ENCODE measurements at places on chromosomes 3 and 15.

DNA sequence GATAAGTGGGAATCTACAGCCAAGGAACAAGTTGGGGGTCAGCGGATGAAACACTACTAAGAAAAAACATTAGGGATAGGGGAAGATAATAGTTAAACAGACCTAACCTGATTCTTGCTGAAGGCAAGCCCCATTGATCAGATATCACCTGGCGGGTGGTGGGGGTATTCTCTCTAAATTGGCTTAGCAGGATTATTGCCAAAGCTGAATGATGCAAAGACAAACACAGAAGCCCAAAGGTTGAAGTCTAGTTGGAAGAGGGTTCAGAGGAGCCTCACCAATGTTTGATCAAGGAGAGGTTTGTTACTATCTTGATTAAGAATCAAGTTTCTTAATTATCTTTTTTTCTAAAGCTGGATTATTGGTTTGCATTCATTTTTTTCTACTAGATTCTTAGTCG lies 371.9 kb upstream of the CNTN4 start:
- no peak for DNase-seq

DNA sequence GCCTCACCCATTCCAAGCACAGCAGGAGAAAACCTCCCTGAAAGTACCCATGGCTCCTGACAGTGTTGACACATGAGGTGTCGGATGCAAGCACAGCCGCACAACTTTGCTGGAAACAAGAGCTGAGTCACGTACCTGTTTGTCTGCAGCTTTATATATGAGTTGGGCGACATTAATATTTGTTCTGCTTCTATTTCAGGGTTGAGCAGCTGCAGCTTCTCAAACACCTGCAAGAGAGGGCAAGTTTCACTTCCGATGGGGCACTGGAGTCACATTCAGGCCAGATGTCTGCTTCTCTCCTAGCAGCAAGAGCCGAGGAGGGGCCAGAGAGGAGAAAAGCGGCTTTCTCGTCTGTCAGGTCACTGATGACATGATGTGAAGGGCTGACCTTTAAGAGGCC lies 88.0 kb downstream of the NUP210 start:
- no peak for DNase-seq

DNA sequence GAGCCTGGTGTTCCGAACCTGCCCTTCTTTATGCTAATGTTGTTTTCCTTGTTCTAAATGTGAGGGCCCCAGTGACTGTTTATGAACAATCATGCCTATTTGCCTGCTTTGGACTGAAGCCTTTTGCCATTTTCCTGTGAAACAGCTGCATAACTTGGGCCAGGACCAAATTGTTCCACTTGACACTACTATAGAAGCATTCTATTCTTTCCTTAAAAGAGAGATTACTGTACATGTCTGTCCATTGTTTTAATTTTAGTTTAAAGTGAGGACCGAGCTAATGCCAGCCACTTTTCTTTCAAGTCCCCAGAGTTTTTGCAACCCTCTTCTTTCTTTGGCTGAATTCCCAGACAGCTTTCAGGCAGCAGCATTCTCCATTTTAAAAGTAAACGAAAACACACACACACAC lies 980.3 kb downstream of the CADM2 start:
- DNase-seq: no peak

DNA sequence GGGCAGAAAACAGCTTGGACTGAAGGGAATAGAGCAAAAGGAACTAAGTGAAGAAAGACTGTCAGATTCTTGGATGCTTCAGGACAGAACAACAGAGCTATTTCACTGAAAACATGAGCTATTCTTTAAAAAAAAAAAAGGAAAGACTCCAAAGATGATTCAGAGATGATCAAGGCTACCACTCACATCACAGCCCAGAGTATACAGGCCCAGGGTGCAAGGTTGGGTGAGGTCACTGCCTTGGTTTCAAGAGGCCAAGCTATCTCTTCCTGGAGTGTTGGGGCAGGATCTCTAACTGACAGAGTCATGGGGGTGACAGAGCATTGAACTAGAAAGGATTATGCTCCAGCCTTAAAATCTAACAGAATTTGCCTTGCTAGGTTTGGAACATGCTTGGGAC lies 118.1 kb downstream of the AGBL1 start:
- DNase-seq: no peak

- no peak for DNase-seq
Observed at GRCh38 chr15:79467865-79468586, 35.9 kb downstream of the MINAR1 start.

- no peak for DNase-seq
Observed at GRCh38 chr3:98761643-98762229, 1.4 kb upstream of the ST3GAL6 start.

- no peak for DNase-seq
Observed at GRCh38 chr3:184652465-184652864, 59.4 kb downstream of the MAGEF1 start.

DNA sequence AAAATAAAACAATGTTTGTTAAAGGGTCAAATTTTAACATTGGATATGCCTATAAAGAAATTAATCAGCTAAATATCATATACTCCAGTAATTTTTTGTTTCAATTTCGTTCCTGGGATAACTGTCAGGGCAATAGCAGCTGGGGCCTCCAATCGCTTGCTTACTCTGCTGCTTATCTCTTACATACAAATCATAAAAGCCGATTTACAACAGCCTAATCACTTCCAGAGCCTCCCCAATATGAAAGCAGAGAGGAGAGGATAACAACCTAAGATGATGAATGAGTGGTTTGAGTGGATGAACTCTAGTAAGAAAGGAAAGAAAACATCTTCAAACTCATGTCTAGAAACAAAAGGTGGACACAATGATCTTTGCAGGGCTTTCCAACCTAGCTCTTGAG lies 80.7 kb upstream of the PSMD6 start:
- no peak for DNase-seq

DNA sequence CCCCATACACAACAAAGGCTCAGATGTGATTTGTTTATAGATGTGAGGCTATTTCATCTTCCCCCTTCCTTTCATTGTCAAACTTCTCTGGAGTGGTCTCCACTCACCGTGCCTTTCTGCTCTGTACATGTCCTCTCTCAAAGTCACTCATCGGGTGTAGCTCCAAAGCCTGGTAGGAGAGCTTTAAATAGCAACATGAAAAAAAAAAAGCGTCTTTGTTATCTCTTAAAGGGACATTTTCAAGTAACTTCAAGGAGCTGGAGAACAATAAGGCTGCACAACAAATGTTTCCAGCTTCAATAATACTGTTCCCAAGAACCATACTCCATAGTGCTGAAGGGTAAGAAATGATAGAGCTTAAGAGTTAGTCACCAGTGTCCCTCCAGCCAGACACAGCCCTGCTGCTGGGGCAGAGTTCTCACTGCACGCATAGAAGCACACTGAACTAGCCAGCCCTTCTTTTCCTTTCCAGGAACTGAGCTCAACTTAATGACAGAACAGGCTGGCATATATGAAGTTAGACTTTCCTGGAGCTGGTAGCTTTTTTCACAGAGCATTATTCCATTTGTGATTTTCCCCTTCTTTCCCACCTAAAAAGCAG lies 8.1 kb downstream of the FBXO40 start:
- no peak for DNase-seq

DNA sequence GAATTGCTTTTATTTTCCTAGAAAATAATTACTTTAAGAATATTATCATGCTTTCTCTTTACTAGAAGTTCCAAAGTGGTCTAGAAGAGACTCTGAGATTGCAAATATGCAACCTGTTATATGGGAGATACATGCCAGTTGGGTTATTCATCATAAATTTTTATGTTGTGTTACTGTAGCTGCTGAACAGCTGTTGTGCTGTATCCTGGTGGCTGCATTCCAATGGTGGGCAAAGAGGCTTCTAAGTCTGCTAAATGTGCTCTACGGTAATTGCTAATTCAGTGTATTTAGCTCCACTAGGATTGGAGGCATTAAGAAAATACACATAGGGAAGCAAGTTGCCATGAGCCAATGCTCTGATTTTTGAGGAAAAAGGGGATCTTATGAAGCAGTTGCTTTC lies 409.0 kb downstream of the TUSC7 start:
- DNase-seq: no peak

- no peak for DNase-seq
Observed at GRCh38 chr15:66700412-66700801, 1.6 kb upstream of the SMAD6 start.

GRCh38 chr15:69200832-69201745 lies 40.7 kb downstream of the GLCE start:
- no peak for DNase-seq

- DNase-seq: no peak
Observed at GRCh38 chr3:22885039-22885438, 318.1 kb upstream of the UBE2E2 start.

- no peak for DNase-seq
Observed at GRCh38 chr15:38941399-38941953, 376.9 kb upstream of the RASGRP1 start.

DNA sequence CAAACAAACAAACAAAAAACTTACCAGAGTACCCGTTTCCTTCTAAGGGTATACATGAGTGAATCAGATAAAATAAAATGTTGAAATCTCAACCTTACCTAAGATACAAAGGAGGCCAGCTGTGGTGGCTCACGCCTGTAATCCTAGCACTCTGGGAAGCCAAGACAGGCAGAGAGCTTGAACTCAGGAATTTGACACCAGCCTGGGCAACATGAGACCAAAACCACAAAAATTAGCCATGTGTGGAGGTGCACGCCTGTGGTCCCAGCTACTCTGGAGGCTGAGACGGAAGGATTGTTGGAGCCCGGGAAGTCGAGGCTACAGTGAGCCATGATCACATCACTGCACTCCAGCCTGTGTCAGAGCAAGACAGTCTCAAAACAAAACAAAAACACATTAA lies 11.0 kb upstream of the FAM219B start:
- no peak for DNase-seq

- no peak for DNase-seq
Observed at GRCh38 chr3:23894254-23895061, 22.3 kb downstream of the NKIRAS1 start.

- no peak for DNase-seq
Observed at GRCh38 chr3:150564243-150564642, 17.7 kb downstream of the EIF2A start.

GRCh38 chr3:55000546-55000945 lies 72.7 kb upstream of the LRTM1 start:
- no peak for DNase-seq

GRCh38 chr15:88223084-88223483 lies 33.5 kb downstream of the NTRK3 start:
- no peak for DNase-seq

DNA sequence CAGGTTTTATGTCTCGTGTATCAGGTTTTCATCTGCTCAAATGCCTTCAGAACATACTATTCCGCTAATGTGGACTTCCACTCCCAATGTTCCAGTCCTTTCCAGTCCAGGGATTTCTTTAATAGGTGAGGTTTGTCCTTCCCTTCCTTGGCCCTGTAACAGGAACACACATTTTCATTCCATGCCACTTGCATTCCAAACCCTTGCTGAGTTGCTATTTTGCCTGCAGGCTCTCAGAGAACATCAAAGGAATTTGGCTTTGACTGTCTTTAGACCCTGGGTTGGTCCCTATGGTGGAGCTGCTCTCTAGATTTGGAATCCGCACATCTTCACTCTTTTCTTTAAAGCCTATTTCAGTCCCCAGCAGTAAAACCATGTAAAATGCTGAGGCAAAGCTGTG lies 12.3 kb upstream of the ALCAM start:
- no peak for DNase-seq

- DNase-seq: no peak
Observed at GRCh38 chr15:90617668-90618097, 88.0 kb downstream of the CRTC3 start.

DNA sequence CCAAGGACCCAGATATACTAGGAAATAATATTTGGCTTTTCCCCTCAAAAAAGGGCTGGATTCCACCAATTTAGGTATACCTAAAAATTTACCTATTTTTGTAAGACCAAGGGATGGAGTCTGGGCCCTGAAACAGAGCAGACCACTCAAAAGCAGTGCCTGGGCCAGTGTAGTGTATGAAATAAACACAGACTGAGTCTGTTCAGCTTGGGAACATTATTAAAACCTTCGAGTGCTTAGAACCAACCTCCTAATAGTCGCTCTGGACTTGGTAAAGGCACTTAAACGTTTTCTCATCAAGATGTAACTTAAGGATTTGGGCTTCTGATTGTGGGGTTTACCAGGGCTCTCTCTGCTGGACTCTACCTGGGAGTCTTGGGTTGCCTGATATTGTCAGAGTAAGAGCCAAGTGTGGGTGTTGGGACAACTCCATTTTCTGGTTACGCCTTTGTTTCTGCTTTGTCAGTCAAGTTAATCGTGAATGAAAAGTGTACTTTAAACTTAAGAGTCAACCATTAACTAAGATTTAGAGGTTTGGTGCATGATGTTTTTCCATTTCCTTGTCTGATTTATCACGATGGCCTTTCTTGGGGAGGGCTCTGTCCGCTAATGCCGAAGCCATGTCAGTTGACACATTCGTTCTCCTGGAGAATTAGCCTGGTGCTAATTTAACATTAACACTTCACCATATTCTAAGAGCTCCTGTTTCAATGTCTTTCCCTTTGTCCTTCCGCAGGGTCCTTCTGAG lies 221.0 kb upstream of the TPM1 start:
- no peak for DNase-seq

- no peak for DNase-seq
Observed at GRCh38 chr15:95327661-95328060, 1002.8 kb upstream of the NR2F2 start.
